Mucosa of gallbladder (tissue), 1 donor: ENCODE measurements at places on chromosomes 5 and 9. TPM values are rescaled to one million over a fixed set of nuclear protein-coding genes. Genes with fewer than 3 reads are reported as not detected.

GRCh38 chr5:75366787-75367186 lies 29.8 kb downstream of the HMGCR start:
- no peak for DNase-seq

GRCh38 chr5:30747412-30747811 lies 446.1 kb upstream of the CDH6 start:
- no peak for DNase-seq

- no peak for DNase-seq
Observed at GRCh38 chr9:6965566-6965965, 207.8 kb downstream of the KDM4C start.

DNA sequence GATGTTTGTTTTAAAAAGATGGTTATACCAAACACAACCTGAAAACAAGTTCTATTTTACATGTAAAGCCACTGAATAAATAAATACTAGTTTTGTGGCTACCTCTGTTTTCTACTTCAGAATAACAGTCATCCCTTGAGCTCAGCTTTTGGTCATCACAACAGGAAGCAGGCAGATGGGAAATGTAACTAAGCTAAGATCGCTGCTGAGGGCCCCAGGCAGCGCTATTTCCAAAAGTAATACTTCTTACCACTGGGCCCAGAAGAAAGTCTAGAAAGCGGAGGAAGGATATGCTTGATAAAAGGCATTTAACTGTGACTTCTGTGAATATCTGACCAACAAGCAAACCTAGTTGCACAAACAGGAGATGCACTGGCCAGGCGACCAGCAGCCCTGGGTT lies 61.4 kb downstream of the SERINC5 start:
- DNase-seq, result no peak

- DNase-seq, result no peak
Observed at GRCh38 chr9:115593587-115594091, 475.7 kb upstream of the TNC start.

DNA sequence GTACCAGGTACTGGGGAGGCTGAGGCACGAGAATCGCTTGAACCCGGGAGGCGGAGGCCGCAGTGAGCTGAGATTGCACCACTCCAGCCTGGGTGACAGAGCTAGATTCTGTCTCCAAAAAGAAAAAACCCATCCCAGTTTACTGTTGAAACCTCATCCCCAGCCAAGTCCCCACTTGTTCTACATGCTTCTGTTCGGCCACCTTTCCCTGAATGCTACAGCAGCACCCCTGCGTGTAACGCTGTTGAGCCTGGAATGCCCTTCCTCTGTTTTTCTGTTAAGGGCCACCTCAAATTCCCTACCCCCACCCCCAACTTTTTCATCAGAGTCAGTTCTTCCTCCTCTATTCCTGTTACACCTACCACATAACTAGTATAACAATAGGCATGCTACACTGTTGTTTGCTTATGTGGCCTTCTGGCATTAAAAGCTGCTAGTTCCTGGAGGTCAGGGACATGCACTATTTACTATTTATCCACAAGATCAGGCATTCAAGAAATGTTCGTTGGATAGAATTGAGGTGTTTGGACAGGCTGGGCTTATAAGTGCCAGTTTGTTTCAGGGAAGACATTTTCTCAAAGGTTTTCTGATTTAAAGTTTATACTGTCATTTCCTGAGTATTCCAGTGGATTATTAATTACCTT lies 47.1 kb upstream of the C5orf47 start:
- DNase-seq, result no peak

DNA sequence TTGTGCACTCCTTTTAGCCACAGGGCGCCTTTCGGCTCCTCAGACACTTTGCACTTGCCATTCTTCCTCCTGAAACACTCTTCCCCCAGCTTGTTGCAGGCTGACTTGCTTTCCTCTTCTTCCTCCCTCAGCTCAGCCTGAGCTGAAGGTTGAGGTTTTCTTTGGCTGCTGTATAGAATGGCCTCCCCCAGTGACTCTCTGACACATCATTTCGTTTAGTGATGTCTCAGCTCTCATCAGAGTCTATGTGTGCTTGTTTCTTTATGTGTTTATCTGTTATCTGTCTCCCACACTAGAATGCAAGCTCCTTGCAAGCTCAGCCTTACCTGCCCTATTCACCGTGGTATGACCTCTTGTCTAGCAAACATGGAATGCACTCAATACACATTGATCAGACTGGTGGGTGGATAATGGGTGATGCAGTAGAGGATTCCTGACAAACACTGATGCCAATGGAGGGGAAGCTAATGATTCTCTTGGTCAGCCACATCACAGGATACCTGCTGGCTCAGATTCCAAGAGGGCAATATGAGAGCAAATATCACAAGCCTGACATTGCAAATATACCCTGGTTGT lies 112.9 kb upstream of the STC2 start:
- DNase-seq, result no peak

GRCh38 chr9:121115466-121115865 lies 40.7 kb downstream of the CNTRL start:
- DNase-seq, result no peak

- no peak for DNase-seq
Observed at GRCh38 chr9:73531658-73532057, 380.0 kb downstream of the ANXA1 start.

GRCh38 chr5:150374651-150375050 lies 17.2 kb downstream of the TCOF1 start:
- no peak for DNase-seq

GRCh38 chr5:151611127-151611775 lies 20.1 kb upstream of the FAT2 start:
- DNase-seq, result no peak

GRCh38 chr9:115146581-115147021 lies 28.6 kb upstream of the TNC start:
- peak; percentile 20 for DNase-seq

GRCh38 chr5:57306359-57306758 lies 132.5 kb downstream of the GPBP1 start:
- no peak for DNase-seq

DNA sequence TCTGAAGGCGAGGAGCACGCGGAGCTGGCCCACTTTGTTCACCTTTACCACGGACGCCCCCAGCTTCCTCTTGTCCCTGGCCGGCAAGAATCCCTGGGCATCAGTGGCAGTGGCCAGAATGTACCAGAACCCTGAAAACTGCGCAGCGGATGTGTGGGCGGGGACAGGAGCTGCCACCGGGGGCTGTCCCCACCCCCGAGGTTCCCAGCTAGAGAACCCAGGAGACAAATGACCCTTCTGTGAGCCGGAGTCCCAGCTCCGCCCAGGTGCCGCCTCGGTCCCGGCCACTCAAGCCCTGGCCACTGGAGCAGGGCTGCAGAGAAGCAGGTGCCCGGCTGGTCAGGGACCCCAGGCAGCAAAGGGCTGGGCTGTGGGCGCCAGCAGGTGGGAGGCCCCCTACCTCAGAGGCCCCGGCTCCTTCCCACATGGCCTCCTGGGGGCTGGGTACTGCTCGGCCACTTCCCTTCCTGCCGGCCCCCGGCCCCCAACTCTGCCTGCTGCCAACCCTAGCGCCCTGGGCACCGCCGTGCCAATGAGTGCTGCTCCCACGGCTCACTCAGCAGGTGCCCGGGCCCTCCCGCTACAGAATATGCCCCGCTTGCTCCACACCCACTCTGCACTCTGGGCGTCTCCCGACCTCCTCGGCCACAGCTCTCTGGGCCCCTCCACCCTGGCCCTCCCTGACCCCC lies 713 bp downstream of the LCN10 start:
- no peak for DNase-seq

DNA sequence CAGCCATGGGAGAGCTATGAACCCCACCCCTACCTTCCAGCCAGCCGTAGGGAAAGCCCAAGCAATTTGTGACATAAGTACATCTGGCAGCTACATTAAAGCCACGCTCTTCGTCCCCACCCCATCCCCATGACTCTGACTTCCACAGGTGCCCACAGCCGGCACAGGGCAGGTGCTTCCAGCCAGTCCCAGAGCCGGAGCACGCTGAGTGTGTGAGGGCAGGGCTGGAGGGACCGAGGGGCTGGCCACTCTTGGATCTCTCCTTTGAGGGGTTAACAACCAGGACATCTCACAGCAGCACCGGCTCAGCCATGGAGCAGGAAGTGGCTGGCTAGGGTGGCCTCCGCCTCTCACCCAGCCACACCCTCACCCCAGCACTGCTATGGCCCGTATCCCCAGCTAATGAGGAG lies 2.4 kb upstream of the FAM78A start:
- DNase-seq, result no peak

GRCh38 chr9:91273853-91274552 lies 87.7 kb downstream of the AUH start:
- DNase-seq, result no peak

GRCh38 chr5:155091768-155092717 lies 78.5 kb downstream of the KIF4B start:
- DNase-seq, result no peak

DNA sequence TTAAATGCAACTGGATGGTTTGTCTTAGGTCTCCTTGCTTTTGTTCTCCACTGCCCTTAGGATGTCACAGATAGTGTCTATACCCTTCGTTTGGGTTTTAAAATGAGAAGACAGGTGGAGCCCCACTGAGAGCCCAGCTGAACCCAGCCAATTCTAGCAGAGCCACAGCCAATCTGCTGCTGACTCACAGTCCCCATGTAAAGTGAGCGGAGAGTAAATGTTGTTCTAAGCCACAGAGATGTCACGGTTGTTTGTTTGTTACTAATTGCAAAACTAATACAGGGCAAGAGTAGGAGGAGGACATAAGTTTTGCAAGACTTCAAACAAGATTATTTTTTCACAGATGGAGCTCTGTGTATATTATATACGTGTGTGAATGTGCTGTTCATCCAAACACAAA lies 50.5 kb upstream of the AGXT2 start:
- no peak for DNase-seq

GRCh38 chr5:114360816-114361723 lies 800 bp upstream of the KCNN2 start:
- DNase-seq, result no peak

DNA sequence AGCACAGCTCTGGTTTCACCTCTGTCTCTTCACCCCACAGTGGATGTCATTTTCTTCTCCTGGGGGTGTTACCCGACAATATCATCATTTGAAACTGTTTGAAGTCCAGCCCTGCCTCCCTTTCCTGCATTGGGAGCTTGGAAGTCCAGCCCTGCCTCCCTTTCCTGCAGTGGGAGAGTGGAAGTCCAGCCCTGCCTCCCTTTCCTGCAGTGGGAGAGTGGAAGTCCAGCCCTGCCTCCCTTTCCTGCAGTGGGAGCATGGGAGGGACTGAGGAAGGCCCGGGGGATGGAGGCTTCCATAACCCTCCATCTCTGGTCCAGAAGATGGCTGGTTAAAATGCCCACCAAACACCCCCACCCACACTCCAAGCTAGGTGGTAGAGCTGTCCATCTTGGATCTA lies 59.8 kb downstream of the SYK start:
- DNase-seq, result no peak

GRCh38 chr5:39717176-39717897 lies 292.6 kb upstream of the DAB2 start:
- no peak for DNase-seq

GRCh38 chr9:35338561-35339274 lies 151.2 kb upstream of the RUSC2 start:
- DNase-seq, result peak; percentile 60

GRCh38 chr9:38213631-38214299 lies 144.7 kb upstream of the SHB start:
- no peak for DNase-seq

DNA sequence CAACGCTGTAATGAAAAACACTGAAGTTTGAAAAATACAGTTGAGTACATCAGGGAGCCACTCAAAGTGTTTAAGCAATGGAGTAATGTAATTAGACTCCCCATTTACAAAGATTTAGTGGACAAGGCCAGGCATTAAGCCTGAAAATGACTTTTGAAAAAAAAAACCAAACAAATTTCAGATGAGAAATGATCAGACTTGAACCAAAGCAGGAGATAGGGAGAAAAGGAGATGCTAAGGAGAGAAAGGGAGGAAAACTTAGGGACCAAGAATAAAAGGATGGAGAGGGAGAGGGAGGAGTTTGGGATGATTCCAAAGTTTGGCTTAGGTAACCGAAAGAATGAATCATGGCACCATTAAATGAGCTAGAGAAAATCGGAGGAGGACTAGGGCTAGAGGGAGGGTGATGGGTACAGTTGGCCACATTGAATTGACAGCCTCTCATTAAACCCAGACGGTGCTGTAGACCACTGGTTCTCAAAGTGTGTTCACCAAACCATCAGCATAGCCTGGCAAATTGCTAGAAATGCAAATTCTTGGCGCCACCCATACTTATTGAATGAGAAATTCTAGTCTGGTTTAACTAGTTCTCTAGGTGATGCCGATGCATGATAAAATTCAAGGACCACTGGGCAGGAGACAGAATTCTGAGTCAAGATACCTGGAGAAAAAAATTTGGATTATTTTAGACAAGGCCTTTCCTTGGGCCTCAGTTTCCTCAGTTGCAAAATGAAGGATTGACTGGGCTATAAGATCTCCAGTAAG lies 6.2 kb upstream of the CPEB4 start:
- DNase-seq, result no peak

GRCh38 chr9:80437825-80438224 lies 866.1 kb downstream of the TLE4 start:
- DNase-seq, result no peak

GRCh38 chr5:17157294-17157693 lies 60.1 kb upstream of the BASP1 start:
- DNase-seq, result no peak

GRCh38 chr9:124486778-124487259 lies 20.4 kb downstream of the NR5A1 start:
- DNase-seq, result no peak

GRCh38 chr5:122775550-122776542 lies 966 bp downstream of the SNX2 start:
- no peak for DNase-seq

- no peak for DNase-seq
Observed at GRCh38 chr5:79800979-79801827, 111.6 kb downstream of the CMYA5 start.

- no peak for DNase-seq
Observed at GRCh38 chr5:43041110-43041668, 1.1 kb upstream of the ANXA2R start.

DNA sequence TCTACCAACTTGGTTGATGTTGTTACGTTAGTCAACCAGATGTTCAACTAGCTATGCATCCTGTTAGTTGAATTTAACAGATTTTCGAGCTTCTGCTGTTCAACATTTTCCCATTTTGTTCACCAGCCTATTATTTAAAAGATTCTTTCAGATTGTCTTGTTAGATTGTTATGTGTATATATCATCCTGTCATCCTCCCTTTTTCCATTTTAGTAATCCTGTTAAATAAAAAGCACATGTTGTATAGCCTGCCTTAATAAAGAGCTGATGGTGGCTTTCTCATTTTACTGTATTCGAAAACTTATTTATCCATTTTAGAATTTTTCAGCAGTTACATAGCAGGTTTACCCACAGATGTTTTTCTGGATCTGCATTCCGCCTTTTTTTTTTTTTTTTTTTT lies 4.3 kb downstream of the TMEFF1 start:
- DNase-seq, result no peak

The PBX3 gene
- total RNA-seq, result 57.7 TPM

The TAF11L8 gene
- not detected for total RNA-seq

The TDRD7 gene
- total RNA-seq, result 25.7 TPM

The PRR7 gene
- 7.8 TPM for total RNA-seq

The DNM1 gene
- 135 TPM for total RNA-seq

The CD274 gene
- 2.3 TPM for total RNA-seq

The CD72 gene
- 2.4 TPM for total RNA-seq

The CATSPER3 gene
- total RNA-seq, result 1.0 TPM

The ZDHHC11B gene
- total RNA-seq, result 14.5 TPM

The PRRC2B gene
- total RNA-seq, result 261 TPM

The CAMK4 gene
- total RNA-seq, result 5.0 TPM

The CAMK2A gene
- 5.0 TPM for total RNA-seq

The C5 gene
- total RNA-seq, result 6.2 TPM

The ALAD gene
- 108 TPM for total RNA-seq

The PCDHA1 gene
- total RNA-seq, result 0.06 TPM

The FAM221B gene
- total RNA-seq, result not detected
